Islet precursor cell (in vitro differentiated cells): ENCODE measurements at places on chromosomes 7 and 10.
A peak's percentile ranks its signal among the peaks of the same experiment; 100 is the strongest.

- no peak for DNase-seq
Measured at GRCh38 chr7:34208878-34209621, 303.7 kb downstream of the BMPER start.

GRCh38 chr7:30887464-30887872 lies 24.2 kb upstream of the AQP1 start:
- no peak for DNase-seq

DNA sequence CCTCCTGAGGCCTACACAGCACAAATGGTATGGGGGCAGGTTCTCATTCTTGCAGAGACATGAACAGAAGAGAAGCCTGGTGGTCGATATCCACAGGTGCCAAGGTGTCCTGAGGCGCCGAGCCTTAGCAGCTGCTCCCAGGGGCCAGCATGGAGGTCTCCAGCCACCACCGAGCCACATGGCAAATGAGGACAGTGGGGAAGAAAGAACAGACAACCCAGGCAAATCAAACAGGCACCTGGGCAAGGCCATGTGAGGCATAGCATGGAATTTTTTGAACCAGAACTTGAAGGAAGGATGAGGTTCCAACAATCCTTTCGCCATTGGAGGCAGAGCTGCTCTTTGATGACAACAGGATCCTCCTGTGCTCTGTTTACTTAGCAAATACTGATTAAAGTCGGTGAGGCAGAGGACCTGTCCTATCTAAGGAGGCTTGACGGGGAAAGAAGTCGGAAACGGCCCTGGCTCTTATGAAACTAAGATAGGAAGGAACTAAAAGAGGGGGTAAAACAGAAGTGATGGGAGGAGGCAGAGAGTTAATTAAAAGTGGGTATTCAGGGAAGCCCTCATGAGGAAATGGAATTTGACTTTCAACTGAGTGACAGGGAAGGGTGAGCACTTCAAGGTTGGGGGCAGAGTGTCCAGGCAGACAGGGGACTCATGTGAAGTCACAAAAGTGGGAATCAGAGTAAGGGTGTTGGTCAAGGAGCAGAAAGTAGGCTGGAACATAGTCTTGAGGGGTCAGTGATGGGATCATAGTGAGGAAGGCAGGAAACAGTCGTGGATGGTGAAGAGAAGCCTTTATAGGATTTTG lies 8.6 kb upstream of the CALML3 start:
- no peak for DNase-seq

DNA sequence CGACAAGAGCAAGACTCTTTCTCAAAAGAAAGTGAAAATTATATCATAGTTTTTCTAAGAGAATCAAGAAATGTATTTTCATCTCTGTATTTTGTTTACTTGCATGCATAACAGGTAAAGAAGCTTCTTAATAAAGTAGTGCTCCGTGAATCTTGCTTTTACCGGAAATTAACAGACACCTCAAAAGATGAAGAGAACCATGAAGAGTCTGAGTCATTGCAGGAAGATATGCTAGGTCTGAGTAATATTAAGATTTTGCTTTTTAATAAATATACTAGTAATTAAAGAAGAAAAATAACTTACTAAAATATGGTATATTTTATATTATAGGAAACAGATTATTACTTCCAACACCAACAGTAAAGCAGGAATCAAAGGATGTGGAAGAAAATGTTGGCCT lies 39.5 kb upstream of the STOX1 start:
- no peak for DNase-seq

DNA sequence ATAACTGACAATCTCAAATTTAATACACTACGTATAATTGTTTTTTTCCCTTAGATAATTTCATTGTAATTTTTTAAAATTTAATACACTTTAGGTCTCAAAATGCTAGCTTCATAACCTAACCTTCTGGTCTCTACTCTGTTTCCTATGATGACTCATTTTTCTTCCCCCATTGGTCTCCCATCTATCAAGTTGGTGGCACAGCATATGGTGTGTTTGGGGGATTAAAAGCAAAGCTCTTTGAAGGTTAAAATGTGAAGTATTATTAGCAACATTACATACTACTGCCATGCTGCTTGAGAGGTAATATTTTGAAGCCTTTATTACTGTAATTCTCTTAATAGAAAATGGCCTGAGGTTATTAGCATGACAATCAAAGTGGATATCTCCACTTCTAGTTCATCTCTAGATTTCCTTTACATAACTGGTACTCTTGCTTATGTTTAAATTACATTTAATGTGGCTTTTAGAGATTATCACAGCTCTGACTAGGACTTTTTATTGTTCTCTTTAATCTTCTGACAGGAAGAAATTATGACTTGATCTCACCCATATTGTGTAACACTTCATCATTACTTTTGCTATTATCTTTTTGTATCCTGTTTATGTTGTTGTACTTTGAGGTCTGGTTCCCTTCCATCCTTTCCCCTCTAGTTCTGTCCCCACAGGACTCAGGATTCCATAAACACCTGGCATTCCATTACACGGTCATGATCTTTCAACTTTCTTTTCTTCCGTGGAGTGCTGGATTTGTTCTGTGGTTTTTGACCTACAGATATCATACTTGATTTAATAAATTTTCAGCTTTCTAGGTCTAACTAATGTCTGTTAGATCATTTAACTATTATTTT lies 185.1 kb downstream of the SEMA3D start:
- no peak for DNase-seq

DNA sequence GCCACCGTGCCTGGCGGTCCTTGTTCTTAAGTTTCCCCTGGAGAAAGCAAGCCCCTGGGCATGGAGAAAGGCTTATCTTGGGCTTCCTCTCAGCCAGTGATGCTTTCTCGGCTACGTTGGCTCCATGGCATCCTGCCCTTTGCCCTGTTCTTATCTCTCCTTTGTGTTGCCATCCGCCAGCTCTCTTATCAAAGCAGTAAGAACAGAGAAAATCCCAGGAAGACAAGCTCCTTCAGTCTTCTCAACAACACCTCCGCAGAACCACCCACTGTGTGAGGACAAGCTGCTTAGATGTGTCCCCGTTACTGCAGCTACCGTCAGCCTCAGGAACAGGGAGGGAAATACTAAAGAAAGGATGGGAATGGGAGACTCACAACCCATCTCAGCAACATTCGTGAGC lies 3.3 kb downstream of the PLEKHS1 start:
- no peak for DNase-seq

GRCh38 chr10:65620404-65621048 lies 1305.3 kb upstream of the LRRTM3 start:
- DNase-seq, result no peak

- no peak for DNase-seq
Measured at GRCh38 chr7:128874140-128875031, 11.7 kb downstream of the ATP6V1F start.

GRCh38 chr7:47751043-47751442 lies 169.1 kb upstream of the TNS3 start:
- DNase-seq, result no peak

GRCh38 chr7:3922175-3922635 lies 621.2 kb downstream of the SDK1 start:
- peak; percentile 93 for DNase-seq

GRCh38 chr7:4066206-4066605 lies 615.9 kb upstream of the FOXK1 start:
- DNase-seq, result no peak

GRCh38 chr7:155166108-155166507 lies 96.0 kb downstream of the HTR5A start:
- peak; percentile 42 for DNase-seq

- no peak for DNase-seq
Measured at GRCh38 chr7:114940220-114940619, 18.3 kb downstream of the MDFIC start.

DNA sequence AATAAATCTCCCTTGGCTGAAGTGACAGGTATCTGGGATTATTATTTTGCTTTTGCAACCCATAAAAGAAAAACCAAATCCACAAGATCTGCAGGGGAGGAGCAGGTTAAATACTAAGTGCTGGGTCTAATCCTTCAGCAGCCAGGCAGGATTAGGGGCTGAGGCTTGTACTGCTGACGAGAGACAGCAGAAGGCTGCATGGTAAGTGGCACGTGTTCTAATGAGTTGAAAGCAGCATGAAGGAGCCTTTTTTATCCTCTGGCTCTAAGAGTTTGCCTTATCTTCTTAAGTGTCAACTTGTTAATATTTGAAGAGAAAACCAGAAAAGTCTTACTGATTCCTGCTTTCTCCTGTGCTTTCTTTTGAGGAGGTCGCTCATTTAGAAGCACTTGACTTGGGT lies 50.0 kb downstream of the LYZL2 start:
- no peak for DNase-seq

- no peak for DNase-seq
Measured at GRCh38 chr10:74704629-74705357, 121.6 kb upstream of the KAT6B start.

DNA sequence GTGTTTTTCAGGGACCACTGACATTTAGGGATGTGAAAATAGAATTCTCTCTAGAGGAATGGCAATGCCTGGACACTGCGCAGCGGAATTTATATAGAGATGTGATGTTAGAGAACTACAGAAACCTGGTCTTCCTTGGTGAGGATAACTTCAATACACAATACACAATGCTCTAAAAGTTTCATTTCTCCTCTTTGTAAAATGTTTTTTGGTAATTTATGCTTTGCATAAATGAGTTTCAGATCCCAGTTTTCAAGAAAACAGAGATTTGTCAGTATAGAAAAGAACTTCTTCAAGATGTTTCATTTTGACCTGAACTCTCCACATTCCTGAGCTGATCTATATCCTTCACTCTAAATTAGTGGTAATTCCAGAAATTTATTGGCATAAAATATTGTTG lies 14.2 kb downstream of the ZNF92 start:
- DNase-seq, result no peak

DNA sequence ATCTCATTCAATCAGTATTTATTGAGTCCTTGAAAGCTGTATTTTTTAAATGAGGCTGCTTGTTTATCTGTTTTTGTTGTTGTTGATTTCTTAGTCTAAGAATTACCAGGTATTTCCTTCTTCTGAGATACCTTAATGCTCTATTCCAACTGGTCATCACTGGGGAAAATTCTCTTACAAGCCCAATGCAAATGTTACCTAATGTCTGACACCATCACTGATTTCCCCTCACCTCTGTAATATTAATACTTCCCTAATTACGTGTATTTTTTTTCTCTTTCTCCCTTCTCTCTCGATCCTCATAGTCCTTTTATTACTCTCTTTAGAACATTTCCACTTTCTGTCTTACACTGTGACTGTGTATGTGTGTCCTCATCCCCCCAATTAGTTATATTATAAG lies 13.9 kb downstream of the HDAC9 start:
- no peak for DNase-seq

DNA sequence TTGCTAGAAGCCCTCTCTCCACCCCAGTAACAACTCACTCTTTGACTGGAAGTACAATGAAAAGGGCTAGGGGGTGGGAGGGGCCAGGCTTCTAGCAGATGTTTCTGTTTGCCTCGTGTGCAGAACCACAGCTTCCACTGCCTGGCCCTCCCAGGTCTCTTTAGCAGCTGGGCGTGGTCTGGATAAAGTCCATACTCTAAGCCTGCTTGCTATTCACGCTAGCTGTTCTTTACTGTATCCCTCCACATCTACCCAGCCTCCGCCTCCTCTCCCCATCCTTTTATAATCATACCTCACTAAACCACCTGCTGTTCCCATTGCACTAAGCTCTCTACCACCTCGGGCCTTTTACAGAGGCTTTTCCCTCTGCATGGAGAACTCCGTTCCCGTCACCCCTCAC lies 288.8 kb downstream of the CAMK1D start:
- no peak for DNase-seq

- no peak for DNase-seq
Measured at GRCh38 chr7:138196971-138197896, 121.0 kb downstream of the AKR1D1 start.

DNA sequence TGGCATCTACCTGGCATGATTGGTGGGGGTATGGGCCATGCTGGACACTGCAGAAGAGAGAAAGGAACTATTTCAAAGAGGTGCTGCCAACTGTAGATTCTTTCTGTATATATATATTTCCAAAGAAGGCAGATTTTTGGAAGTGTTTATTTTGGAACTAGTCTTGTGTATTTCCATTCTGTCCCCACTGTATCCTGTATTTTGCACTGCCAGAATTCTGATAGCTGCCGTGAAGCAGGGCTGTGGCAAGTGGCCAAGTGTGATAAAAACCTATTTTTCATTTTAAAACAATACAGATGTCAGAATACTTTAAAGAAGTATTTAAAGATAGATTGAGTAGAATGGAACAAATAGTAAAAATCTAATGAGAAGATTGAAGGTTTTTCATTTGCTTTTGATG lies 17.1 kb downstream of the MCU start:
- DNase-seq, result no peak

- no peak for DNase-seq
Measured at GRCh38 chr10:36817898-36818297, 307.5 kb upstream of the ANKRD30A start.

- DNase-seq, result peak; percentile 25
Measured at GRCh38 chr10:129770286-129770685, 193.8 kb downstream of the EBF3 start.

DNA sequence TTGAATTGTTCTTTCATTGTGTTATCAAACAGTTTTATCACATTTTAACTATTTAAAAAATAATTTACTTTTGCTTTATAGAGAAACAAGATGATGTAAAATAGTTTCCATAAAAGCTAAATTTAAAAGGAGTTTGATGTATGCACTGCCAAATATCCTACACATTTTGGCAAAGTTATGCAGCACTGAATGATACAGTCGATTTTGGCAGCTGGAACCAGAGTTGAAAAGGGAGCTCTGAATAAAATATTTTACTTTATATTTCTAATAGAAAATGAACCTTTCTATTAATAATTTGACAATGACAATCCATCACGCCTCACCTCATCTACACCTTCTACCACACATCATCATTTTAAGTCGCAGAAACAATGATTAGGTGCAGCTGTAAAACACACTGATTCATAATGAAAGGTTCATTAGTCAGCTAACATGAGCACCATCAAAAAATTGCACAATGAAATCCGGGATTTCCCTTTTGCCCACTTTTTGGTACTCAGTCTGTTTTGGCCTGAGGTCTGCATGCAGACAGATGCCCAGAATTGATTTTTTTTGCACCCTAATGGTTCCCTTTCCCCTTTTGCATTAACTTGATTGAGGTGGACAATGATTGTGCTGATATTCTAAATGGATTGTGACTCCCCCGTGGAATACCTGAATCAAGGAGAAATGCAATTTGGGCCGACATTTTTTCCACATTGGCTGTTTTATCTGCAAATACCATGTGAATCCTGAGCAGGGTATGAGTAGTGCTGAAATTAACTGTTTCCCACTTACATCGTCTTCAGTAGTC lies 105.8 kb downstream of the THSD7A start:
- DNase-seq, result no peak
